ENCODE measurements at places on chromosomes 1 and 21.

- DNase-seq, result no peak
These were observed 167.2 kb upstream of the PROX1 start for GRCh38 chr1:213820362-213821149.

DNA sequence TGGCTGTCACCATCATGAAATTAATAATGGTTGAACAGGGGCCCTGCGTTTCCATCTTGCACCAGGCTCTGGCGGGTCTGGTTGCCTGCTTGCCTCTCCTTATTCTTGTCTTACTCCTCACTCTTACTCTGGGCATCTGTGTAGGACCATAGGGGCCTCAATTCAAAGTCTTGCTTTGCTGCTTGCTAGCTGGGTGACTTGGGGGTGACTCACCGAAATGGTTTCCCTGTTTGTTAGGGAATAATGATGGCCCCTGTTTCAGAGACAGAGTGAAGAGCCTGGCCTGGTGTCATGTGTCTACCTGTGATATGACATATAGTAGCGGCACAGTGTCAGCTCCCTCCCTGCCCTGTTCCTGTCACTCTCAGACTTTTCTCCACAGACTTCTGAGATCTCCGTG, 24.6 kb downstream of the KCNC4 start:
- no peak for DNase-seq

DNA sequence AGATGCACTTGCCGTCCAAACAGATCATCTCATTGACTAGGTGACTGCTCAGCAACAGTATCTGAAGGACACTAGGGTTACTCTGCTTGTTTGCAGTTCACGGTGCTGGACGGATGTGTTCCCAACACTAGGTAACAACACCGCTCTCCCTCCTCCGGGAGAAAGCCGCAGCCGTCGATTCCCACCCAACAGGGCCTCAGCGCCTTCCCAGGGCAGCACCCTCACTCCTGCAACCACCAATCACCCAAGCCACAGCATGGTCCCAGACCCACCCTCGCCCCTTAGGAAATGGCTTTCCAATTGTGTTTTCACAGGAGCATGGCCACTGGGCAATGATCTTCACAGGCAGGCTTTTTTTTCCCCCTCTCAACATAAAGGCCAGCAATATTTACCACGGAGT, 779 bp downstream of the TLR5 start:
- DNase-seq, result no peak

DNA sequence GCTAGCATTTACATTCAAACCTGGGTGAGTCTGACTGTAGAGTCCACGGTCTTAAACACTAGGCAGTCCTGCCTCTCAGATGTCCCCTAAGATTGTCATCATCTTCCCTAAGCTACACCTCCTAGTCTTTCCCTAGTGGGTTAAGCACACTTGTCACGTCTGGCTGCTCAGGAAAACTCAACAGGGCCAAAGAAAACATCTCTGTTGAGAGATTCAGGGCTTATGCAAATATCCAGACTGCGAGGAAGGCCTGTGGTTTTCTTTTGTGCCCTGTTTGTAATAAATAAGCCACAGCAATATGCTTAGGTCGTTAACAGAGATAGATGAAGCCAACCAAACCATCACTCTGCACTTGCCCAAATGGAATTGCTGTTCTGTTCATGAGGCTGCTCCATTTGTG, 472.6 kb upstream of the DEPDC1 start:
- DNase-seq, result no peak
